ENCODE measurements at places on chromosomes 2 and 18. TPM values are rescaled to one million over a fixed set of nuclear protein-coding genes. Genes with fewer than 3 reads are reported as not detected.
A peak's percentile ranks its signal among the peaks of the same experiment; 100 is the strongest.

MAP4K3 gene
- 40.8 TPM for total RNA-seq

KRCC1 gene
- total RNA-seq: 36.7 TPM

MOCOS gene
- total RNA-seq: 9.0 TPM

RIT2 gene
- not detected for total RNA-seq

ZNF804A gene
- total RNA-seq: 3.0 TPM

SLC9A2 gene
- total RNA-seq: not detected

PLEK gene
- not detected for total RNA-seq

OSGEPL1 gene
- total RNA-seq: 6.9 TPM

LHCGR gene
- total RNA-seq: not detected

DNA sequence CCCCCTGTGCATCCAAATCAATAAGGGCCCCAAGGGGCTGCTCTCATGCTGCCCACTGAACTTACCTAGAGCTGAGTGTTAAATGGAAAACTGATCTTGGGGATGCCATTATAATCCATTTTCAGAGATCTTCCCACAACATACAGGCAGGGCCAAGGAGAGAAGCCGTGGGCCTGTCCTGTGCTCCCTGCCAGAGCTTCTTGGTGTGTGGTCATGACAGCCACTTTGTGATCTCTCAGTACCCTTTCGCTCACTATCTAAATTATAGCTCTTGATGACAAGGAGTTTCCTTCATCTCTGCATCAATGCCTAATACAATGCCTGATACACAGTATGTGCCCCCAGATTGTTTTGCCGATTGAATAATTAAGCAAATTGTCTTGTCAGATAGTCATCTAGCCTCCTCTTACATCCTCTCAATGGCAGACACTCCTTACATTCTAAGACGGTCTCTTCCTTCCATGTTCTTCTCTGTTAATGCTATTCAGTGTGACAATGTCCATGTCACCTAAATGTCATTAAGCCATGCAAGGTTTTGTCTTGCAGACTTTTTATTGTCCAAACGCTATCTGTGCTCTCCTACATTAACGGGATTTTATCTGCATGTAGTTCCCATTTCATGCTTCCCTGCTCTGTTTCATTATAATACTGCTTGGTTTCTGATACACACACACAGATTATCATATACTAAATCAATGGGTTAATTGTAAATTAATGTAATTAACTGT lies 5.9 kb downstream of the CSRNP3 start:
- no peak overlapping the region for H3K27ac ChIP-seq
- no peaks in the 10 kb centered on the region for H3K27me3 ChIP-seq
- no peaks in the 10 kb centered on the region for H3K4me1 ChIP-seq
- H3K4me3 ChIP-seq: no peak overlapping the region
- H3K36me3 ChIP-seq: no peaks in the 10 kb centered on the region

- H3K27ac ChIP-seq: no peak overlapping the region
- H3K36me3 ChIP-seq: no peaks in the 10 kb centered on the region
- H3K4me3 ChIP-seq: no peak overlapping the region
- peaks cover 7% of the 10 kb centered on the region for H3K4me1 ChIP-seq
- H3K27me3 ChIP-seq: no peaks in the 10 kb centered on the region
- no peak for DNase-seq
Observed at GRCh38 chr2:20914087-20914486, 91.2 kb upstream of the LDAH start.

GRCh38 chr2:24831221-24832072 lies 38.2 kb downstream of the CENPO start:
- no peaks in the 10 kb centered on the region for H3K27me3 ChIP-seq
- H3K36me3 ChIP-seq: peaks cover 2% of the 10 kb centered on the region
- no peak overlapping the region for H3K4me3 ChIP-seq
- no peaks in the 10 kb centered on the region for H3K4me1 ChIP-seq

GRCh38 chr18:24189007-24189528 lies 50.2 kb downstream of the CABYR start:
- no peak overlapping the region for H3K27ac ChIP-seq
- DNase-seq: peak; percentile 57
- no peaks in the 10 kb centered on the region for H3K4me1 ChIP-seq
- no peaks in the 10 kb centered on the region for H3K27me3 ChIP-seq

DNA sequence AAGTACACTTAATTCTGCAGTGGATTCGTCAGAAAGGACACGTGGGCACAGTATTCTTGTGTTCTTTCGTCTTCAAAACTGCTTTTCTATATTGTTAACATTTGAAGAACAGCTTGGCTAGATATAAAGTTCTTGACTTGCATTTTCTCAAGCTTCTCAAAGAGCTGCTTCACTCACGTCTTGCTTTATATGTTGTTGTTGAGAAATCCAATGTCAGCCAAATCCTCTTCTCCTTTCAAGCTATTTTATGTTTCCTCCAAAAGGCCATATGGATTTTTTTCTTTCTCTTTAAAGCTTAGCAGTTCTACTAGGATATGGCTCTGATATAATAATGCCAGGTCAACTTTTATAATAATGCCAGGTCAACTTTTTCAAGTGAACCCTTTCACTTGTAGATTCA lies 65.5 kb upstream of the CYP1B1 start:
- H3K4me1 ChIP-seq: peaks cover 1% of the 10 kb centered on the region
- no peak overlapping the region for H3K27ac ChIP-seq

- no peak overlapping the region for H3K4me3 ChIP-seq
- H3K36me3 ChIP-seq: no peaks in the 10 kb centered on the region
- no peaks in the 10 kb centered on the region for H3K27me3 ChIP-seq
- no peaks in the 10 kb centered on the region for H3K4me1 ChIP-seq
- no peak overlapping the region for H3K27ac ChIP-seq
Observed at GRCh38 chr18:51537487-51537886, 340.0 kb upstream of the MEX3C start.

GRCh38 chr2:6823111-6823510 lies 42.6 kb downstream of the CMPK2 start:
- no peak overlapping the region for H3K4me3 ChIP-seq
- H3K27me3 ChIP-seq: no peaks in the 10 kb centered on the region
- peak overlapping the region; percentile 24 for H3K27ac ChIP-seq
- peak; percentile 68 for DNase-seq

GRCh38 chr2:84940088-84940470 lies 30.9 kb upstream of the KCMF1 start:
- H3K27ac ChIP-seq: no peak overlapping the region
- no peaks in the 10 kb centered on the region for H3K4me1 ChIP-seq
- no peaks in the 10 kb centered on the region for H3K27me3 ChIP-seq
